ENCODE measurements at places on chromosomes 7 and 10.

- DNase-seq: no peak
Measured at GRCh38 chr7:155000795-155001194, 2.1 kb downstream of the PAXIP1 start.

DNA sequence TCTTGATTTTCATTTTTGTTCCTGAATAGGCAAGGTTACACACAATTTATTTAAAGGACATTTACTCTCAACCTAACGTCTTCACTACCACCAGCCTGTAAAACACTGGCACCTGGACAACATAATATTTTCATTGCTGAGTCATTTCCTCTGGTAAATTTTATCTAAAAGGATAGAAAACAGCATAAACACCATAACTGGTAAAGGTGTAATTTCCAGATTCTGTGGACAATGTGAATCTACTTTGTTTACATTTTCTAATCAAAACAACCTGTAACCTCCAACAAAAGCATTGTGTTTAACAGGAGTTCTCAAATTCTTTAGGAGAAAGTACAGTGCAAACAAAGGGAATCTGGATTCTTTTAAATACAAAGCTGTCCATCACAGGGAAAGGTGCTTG lies 472.0 kb upstream of the AKR1E2 start:
- DNase-seq: no peak

DNA sequence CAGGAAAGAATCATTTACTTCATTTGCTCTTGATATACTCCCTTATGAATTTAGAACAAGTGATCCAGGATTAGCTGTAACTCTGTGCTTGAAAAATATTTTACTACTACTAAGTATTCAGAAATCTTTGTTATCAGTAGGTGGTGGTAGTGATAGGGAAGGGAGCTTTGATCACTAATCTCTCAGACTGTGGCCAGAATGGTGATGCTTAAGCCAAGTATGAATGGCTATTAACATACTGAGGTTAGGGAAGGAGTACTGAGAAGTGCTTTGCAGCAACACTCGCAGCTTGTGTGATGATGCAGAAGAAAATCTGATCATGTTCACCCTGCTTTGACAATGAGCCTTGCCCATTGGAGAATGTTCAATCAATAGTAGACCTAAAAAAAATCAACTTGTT lies 29.3 kb downstream of the AP3M1 start:
- no peak for DNase-seq

GRCh38 chr10:110002801-110003523 lies 4.8 kb upstream of the ADD3 start:
- DNase-seq: no peak

DNA sequence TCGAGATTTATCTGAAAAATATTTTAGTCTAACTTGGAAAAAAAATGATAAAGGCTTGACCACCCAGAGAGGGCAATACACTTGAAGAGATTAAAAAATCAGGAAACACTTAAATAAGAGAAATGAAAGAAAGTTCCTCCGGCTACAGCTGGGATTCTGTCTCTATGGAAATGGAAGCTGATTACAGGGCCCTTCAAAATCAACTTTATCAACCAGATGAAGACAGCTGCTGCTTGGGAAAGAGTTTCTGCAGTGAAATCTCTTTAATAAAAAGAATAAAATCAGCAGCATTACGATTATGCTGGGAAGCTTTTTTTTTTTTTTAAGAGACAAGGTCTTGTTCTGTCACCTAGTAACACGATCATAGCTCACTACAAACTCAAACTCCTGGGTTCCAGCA lies 4.5 kb downstream of the RSU1 start:
- DNase-seq: no peak

DNA sequence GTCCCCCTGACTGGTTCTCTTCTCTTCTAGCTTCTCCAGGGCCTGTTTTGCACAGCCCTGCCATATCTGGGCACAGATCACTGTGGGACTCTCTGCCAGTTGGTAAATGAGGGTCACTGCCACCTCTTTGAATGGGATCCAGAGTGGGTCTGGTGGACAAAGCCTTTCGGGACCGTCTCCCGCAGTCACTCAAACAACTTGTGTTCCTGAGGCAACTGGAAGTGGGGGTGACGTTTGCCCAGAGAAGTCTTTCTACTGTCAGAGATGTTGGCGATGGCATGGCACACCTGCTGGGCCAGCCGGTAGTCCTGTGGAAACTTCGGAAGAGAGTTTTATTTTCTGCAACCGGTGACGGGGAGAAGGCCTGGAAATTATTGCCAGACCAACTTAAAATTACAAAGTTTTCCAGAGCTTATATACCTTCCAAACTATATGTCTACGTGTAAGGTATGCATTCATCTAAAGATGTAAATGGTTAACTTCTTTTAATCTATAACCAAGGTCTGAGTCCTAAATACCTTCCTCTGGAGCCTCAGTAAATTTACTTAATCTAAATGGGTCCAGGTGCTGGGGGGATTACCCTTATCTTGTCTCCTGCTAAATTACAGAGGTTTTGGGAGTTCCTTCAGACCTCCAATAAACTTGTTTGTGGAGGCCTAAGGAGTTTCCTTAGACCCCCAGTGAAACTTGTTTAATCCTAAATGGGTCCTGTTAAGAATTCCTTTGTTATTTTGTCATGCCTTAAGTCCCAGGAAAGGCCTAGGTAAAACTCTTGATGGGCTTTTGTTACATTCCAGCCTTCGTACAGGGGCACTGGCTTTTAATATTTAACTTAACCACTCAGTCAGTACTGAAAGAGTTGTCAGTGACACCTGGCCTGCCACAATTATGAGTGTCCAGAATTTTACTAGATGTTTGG lies 94.0 kb downstream of the NPSR1 start:
- DNase-seq: no peak

GRCh38 chr7:81833401-81833800 lies 63.6 kb upstream of the HGF start:
- DNase-seq: no peak
